ENCODE measurements at places on chromosomes 5 and 9.

GRCh38 chr5:137015540-137016116 is 483.5 kb downstream of the SPOCK1 start:
- DNase-seq, result no peak

GRCh38 chr5:151491062-151491461 is 43.7 kb downstream of the SLC36A1 start:
- DNase-seq, result no peak

- no peak for DNase-seq
Measured at GRCh38 chr5:90855296-90856010, 296.9 kb downstream of the ADGRV1 start.

GRCh38 chr5:124825250-124825982 is 79.0 kb upstream of the ZNF608 start:
- no peak for DNase-seq

- no peak for DNase-seq
Measured at GRCh38 chr5:104659497-104659896, 1096.9 kb upstream of the NUDT12 start.

- no peak for DNase-seq
Measured at GRCh38 chr9:130472184-130472705, 27.5 kb downstream of the ASS1 start.

- DNase-seq, result no peak
Measured at GRCh38 chr9:93143830-93144530, 9.9 kb upstream of the NINJ1 start.

DNA sequence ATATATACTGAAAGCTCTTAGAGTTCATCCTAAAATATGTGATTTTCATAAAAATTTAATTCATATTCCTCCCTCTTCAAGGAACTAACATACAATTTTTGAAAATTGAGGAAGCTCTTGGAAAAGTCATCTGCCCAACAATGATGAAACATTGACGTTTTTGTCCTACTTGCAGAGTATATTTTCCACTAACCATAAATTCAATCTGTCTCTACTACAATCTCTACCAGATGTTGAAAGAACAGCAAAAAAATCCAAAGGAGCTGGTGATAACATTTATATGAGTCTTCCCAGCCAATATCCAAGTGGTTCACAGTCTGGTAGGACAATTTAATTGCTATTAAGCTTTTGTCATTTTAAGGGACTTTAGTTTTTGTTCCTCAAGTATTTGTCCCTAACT is 81.1 kb upstream of the NR3C1 start:
- DNase-seq, result no peak

DNA sequence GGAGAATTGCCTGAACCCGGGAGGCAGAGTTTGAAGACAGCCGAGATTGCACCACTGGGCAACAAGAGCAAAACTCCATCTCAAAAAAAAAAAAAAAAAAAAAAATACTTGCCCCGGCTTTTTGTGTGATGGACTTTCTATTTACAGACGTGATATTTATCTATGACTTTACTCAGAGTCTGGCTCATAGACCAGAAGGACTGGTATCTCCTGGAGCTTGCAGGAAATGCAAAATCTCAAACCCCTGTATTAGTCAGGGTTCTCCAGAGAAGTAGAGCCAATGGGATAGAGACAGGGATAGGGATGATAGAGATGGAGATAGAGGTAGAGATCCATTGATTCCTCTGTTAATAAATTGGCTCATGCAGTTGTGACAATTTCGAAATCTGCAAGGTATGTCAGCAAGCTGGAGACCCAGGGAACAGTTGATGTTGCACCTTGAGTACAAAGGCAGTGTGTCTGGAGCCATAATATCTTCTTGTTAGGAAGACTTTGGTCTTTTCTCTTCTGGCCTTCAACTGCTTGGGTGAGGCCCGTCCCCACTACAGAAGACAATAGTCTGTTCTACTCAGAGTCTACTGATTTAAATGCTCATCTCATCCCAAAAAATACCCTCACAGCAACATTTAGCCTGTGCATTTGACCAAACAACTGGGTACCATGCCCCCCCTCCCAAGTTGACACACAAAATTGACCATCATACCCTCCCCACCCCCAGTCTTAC is 195.4 kb upstream of the MSX2 start:
- no peak for DNase-seq

DNA sequence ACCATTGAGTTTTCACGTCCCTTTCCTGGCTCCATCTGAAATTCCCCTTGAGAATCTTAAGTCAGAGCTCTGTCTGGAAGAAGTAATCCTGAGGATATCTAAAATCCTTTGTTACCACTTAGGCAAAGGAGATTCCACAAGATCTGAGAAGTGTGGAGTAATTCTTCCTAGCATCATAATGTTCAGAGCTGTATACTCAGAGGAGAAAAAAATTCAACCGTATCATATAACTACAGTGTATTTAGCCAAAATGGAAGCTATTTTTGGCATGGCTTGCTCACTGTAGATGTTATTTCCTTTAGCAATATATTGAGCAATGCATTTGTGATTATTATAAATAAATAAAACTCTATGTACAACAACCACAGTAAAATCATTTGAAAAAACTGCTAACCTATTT is 1858.4 kb downstream of the EFNA5 start:
- DNase-seq, result peak; percentile 86

GRCh38 chr5:178561746-178562264 is 28.4 kb downstream of the COL23A1 start:
- no peak for DNase-seq

GRCh38 chr5:107257885-107258520 is 412.7 kb downstream of the EFNA5 start:
- DNase-seq, result no peak

- DNase-seq, result no peak
Measured at GRCh38 chr9:107039542-107039941, 176.6 kb downstream of the ZNF462 start.

- no peak for DNase-seq
Measured at GRCh38 chr5:130032807-130033206, 128.5 kb downstream of the CHSY3 start.

- peak; percentile 97 for DNase-seq
Measured at GRCh38 chr9:86534572-86535258, 180.5 kb upstream of the TUT7 start.

- DNase-seq, result peak; percentile 96
Measured at GRCh38 chr5:16465544-16466432, at the start of gene ZNF622. TSS of gene ZNF622 (minus strand) at chr5:16465800. CDS start at chr5:16465665, 135 bp downstream.

DNA sequence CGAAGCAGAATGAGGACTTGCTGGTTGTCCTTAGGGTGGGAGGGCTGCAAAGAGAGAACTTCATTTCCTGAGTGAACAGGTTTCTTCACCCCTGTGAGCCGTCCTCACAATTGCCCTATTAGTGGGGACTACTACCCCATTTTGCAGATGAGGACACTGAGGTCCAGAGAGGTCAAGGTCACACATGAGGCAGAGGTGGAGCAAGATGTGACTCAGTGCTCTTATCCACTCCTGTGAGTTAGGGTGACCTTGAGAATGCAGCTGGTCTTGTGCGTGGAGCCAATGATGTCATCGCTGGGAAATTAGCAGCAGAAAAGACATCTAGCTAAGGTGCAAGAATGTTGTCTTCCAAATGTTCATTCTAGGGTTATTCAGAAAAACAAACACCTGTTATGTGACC is 26.9 kb downstream of the GPRIN1 start:
- DNase-seq, result no peak

DNA sequence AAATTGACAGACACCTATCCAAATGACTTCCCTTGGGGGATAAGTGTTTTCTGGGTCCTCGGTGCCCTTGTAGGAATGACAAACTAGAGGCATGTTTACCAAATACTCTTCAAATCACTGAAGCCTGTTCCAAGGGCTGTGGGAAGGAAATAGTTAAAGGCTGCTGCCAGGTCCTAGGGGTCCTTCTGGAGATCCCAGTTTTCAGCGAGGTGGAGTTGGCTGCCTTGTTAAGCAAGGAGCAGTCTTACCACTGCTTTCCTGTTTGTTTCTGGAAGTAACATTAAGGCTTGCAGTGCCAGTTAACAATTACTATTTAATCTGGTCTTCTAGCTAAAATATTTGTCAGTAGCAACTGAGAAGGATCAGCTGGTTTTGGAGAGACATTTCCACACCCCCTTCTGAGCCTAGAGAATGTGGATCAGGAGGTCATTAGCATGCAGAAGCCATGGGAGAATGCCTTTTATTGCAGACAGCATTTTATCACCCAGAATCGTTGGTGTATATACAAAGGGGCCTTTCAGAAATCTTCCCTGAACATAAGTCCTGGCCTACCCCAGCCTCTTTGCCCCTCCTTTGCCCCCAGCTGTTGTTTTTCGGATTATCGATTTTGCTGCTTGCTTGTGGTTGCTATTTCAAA is 238.8 kb downstream of the DMAC1 start:
- DNase-seq, result no peak

GRCh38 chr9:115250621-115251032 is 132.7 kb upstream of the TNC start:
- peak; percentile 72 for DNase-seq

- no peak for DNase-seq
Measured at GRCh38 chr5:154620411-154620810, 134.8 kb upstream of the LARP1 start.

- DNase-seq, result no peak
Measured at GRCh38 chr5:157690690-157691433, 19.5 kb downstream of the C5orf52 start.

- DNase-seq, result peak; percentile 93
Measured at GRCh38 chr5:32767948-32768467, 56.9 kb downstream of the NPR3 start.

- DNase-seq, result peak; percentile 80
Measured at GRCh38 chr9:120532475-120532874, 47.5 kb downstream of the CDK5RAP2 start.
